ENCODE measurements at places on chromosomes 5 and 9. TPM values are rescaled to one million over a fixed set of nuclear protein-coding genes. Genes with fewer than 3 reads are reported as not detected.

Gene SNAPC4
- 18.6 TPM for total RNA-seq

Gene HTR1A
- total RNA-seq, result not detected

GRCh38 chr5:131538177-131538593 lies 96.8 kb downstream of the RAPGEF6 start:
- H3K27ac ChIP-seq, result no peak overlapping the region
- no peak overlapping the region for H3K4me3 ChIP-seq
- peak; percentile 42 for DNase-seq
- no peaks in the 10 kb centered on the region for H3K36me3 ChIP-seq
- peaks cover 12% of the 10 kb centered on the region for H3K4me1 ChIP-seq
- no peaks in the 10 kb centered on the region for H3K27me3 ChIP-seq

- DNase-seq, result no peak
- no peaks in the 10 kb centered on the region for H3K27me3 ChIP-seq
- H3K4me1 ChIP-seq, result peaks cover 20% of the 10 kb centered on the region
- peaks cover 3% of the 10 kb centered on the region for H3K36me3 ChIP-seq
- peak overlapping the region; percentile 99 for H3K27ac ChIP-seq
These were observed 795 bp downstream of the CNOT8 start for GRCh38 chr5:154858972-154859871.

DNA sequence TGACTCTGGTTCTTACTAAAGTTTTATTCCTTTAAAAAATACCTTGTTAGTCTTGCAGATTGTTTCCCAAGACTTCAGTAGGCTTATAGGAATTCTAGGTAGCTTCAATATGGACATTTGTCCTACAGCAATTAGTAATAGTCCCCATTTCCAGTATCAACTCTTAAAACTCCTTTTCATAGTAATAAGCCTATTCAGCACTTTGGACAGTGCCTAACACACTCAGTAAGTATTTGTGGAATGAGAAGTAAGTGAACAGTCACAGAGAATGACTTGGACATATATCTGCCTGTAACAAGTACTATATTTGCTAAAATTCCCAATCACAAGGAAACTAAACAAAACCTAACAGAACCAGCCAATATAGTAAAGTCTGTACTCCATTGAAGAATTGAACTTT lies 1291.8 kb upstream of the DMAC1 start:
- no peak overlapping the region for H3K4me3 ChIP-seq
- no peaks in the 10 kb centered on the region for H3K36me3 ChIP-seq

- no peak for DNase-seq
- H3K4me3 ChIP-seq, result no peak overlapping the region
- no peaks in the 10 kb centered on the region for H3K4me1 ChIP-seq
- H3K27me3 ChIP-seq, result no peaks in the 10 kb centered on the region
- H3K27ac ChIP-seq, result no peak overlapping the region
These were observed 18.3 kb downstream of the LIFR start for GRCh38 chr5:38538161-38538560.

Measured in astrocyte (in vitro differentiated cells and primary cell).